ENCODE measurements at places on chromosomes 12 and 14.
A peak's percentile ranks its signal among the peaks of the same experiment; 100 is the strongest.

DNA sequence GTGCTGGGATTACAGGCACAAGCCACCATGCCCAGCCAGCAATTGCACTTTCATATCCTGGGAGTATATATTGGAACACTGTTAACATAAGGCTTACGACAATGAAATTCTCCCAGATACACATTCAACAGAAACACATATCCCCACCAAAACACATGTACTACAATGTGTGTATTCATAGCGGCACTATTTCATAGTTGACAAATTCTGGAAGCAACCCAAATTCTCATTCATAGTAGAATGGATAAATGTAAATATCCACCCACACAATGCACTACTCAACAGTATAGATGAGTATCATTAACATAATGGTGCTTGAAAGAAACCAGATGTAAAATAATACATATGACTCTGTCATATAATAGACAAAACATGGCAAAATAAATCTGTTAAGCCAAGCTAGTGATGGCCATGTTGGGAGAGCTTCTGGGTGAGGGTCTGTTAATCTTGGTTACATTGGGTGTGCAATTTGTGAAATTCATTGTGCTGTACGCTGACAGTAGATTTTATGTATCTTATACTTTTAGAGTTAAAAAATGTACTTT is 2.6 kb upstream of the DNAAF2 start:
- no peak for DNase-seq

DNA sequence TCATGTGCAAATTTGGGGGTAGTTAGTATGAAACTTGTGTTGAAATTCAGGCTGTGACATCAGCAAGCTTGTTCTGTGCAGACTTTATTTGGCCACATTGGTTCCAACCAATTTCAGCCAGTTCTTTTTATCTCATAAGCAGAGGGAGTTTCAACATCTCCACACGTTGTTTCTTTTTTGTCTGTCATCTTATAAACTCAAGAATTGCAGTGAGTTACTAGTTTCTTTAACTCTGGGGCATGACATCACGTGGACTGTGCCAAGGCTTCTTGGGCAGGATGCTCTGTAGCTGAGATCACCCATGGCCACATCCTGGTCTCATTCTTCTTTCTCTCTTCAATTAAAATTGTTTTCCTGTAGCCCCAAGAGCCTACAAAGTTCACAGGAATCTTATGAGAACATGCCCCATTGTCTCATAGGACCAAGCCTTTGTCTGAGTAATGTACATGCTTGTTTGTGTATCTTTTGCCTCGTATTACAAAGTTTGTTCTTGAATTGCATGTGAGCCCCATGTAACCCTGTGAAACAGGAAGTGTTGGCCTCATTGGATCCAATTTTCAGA is 982.0 kb upstream of the TMEM132C start:
- DNase-seq: no peak

- DNase-seq: no peak
Observed at GRCh38 chr14:84882830-84883229, 647.1 kb upstream of the FLRT2 start.

DNA sequence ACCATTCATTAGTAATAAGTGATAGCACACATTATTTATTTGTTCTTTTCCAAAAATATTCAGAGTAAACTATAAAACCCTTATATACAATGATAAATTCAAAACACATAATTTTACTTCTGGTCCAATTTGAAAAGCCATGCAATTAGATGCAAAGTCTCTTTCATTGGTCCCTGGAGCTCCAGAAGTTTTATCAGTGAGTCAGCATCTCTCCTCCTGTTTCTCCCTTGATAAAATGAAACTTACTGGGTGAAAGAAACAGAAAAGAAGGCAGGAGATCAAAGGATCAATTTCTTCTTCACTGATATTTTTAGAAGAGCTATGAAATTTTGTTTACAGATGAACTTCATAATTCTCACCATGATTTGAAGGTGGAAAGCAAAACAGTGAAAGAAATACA is 47.5 kb downstream of the IFNG start:
- DNase-seq: no peak

GRCh38 chr12:46970636-46971035 is 108.8 kb upstream of the PCED1B start:
- no peak for DNase-seq

- peak; percentile 50 for DNase-seq
Observed at GRCh38 chr12:6551063-6551461, 4.8 kb downstream of the IFFO1 start.
